Nephron progenitor cell (in vitro differentiated cells): ENCODE measurements at places on chromosomes 16 and 17.

DNA sequence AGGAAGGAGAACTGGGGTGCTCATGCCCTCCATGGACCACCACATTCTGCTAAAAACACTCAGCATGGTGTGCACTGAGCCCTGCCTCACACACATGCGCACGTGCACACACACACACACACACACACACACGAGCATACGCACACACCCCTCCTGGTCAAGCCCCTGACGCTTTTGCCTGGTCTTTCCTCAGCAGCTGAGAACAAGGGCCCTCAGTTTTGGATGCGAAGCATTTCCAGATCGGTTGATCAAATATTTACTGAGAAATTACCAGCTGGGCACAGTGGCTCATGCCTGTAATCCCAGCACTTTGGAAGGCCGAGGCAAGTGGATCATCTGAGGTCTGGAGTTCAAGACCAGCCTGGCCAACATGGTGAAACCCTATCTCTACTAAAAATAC is 20.1 kb upstream of the RAI1 start:
- H3K36me3 ChIP-seq = no peaks in the 10 kb centered on the region
- no peak for DNase-seq
- peaks cover 15% of the 10 kb centered on the region for H3K4me1 ChIP-seq
- H3K27ac ChIP-seq = no peak overlapping the region
- H3K27me3 ChIP-seq = no peaks in the 10 kb centered on the region

DNA sequence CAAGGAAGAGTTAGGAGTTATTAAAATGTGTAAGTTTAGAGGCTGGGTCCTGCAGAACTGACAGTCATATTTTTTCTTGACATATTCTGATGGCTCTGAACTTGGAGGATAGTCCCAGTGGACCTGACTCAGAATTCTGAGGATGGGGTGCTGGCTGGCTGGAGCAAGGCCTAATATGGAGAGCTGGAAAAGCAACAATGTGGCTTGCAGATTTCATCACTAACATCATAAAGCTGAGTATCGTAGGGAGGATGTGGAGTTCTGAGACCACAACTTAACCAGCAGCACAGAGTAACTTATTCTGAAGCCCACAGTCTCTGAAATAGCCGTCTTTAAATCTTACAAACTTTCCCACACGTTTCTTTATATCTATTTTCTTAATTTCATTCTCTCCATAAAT is 2.3 kb downstream of the KRTAP1-5 start:
- H3K27ac ChIP-seq = no peak overlapping the region
- DNase-seq = no peak
- no peak overlapping the region for H3K4me3 ChIP-seq
- peaks cover 4% of the 10 kb centered on the region for H3K27me3 ChIP-seq
- H3K4me1 ChIP-seq = no peaks in the 10 kb centered on the region
- H3K36me3 ChIP-seq = no peaks in the 10 kb centered on the region

- H3K36me3 ChIP-seq = peaks cover 4% of the 10 kb centered on the region
- H3K27ac ChIP-seq = peak overlapping the region; percentile 83
- H3K4me1 ChIP-seq = peaks cover 89% of the 10 kb centered on the region
- H3K27me3 ChIP-seq = no peaks in the 10 kb centered on the region
- no peak overlapping the region for H3K4me3 ChIP-seq
- no peak for DNase-seq
These were observed 140.7 kb upstream of the PLCG2 start for GRCh38 chr16:81638286-81638945.

- peaks cover 62% of the 10 kb centered on the region for H3K4me1 ChIP-seq
- peaks cover 3% of the 10 kb centered on the region for H3K27me3 ChIP-seq
- no peak overlapping the region for H3K4me3 ChIP-seq
- H3K36me3 ChIP-seq = peaks cover 11% of the 10 kb centered on the region
These were observed 70.3 kb downstream of the SDR42E1 start for GRCh38 chr16:81940781-81941560.

DNA sequence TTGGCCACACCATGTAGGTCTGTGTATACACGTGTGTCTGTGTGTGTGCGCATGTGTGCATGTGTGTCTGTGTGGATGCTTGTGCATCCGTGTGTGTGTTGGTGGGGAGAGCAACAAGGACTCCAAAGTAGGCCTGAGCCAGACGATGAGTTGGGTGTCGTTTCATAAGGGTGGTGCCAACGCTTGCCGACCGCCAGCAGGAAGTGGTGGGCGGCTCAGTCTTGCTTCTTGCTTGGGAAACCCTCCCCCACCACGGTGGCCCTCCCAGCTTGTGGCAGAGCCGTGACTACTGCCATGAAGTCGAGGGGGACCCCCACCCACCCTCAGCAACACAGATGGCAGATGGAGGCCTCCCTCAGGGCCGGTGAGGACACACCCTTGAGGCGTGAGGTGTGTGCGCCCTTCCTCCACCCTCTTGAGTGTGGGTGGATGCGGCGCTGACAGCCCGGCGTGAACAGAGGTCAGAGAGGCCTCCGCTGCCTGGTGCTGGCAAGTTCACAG is 17.5 kb downstream of the SBK1 start:
- peaks cover 54% of the 10 kb centered on the region for H3K36me3 ChIP-seq
- DNase-seq = no peak
- H3K4me3 ChIP-seq = no peak overlapping the region
- no peaks in the 10 kb centered on the region for H3K4me1 ChIP-seq
- H3K27me3 ChIP-seq = peaks cover 6% of the 10 kb centered on the region

- H3K4me1 ChIP-seq = no peaks in the 10 kb centered on the region
- H3K27ac ChIP-seq = no peak overlapping the region
- peaks cover 24% of the 10 kb centered on the region for H3K27me3 ChIP-seq
These were observed 93.0 kb downstream of the UTP18 start for GRCh38 chr17:51353296-51353695.

GRCh38 chr17:73855720-73856333 is 211.6 kb upstream of the SDK2 start:
- no peaks in the 10 kb centered on the region for H3K4me1 ChIP-seq
- no peak overlapping the region for H3K4me3 ChIP-seq
- DNase-seq = no peak
- H3K27me3 ChIP-seq = peaks cover 3% of the 10 kb centered on the region
- no peak overlapping the region for H3K27ac ChIP-seq
- H3K36me3 ChIP-seq = no peaks in the 10 kb centered on the region

DNA sequence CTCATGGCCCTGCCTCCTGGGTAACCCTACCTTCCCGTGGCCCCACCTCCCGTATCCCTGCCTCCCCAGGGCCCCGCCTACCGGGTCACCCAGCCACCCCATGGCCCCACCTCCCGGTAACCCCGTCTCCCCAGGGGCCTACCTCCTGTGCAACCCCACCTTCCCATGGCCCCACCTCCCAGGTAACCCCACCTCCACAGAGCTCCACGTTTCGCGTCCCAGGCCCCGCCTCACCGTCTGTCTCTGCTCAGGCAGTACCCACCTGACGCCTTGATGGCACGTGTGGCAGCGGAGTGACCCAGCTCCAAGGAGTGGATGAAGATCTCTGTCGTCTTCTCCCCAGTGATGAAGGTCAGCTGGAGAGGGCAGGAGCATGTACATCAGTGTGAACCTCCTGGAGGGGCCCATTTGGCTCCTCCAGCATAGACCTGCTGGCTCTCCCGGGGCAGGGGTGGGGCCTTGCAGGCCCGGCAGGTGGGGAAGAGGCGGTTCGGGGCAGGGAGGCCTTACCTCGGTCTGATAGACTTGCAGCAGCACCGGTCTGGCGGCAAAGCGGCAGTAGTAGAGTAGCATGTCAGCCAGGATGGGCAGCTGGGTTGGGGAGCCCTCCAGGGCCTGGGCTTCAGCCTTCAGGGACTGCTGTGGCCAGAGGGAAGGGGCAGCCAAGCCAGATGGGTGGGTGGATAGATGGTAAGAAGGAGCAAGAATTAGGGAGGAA is 18.7 kb upstream of the PIK3R6 start:
- H3K4me1 ChIP-seq = peaks cover 11% of the 10 kb centered on the region
- no peaks in the 10 kb centered on the region for H3K36me3 ChIP-seq
- no peak for DNase-seq
- H3K4me3 ChIP-seq = no peak overlapping the region
- H3K27ac ChIP-seq = peak overlapping the region; percentile 54

DNA sequence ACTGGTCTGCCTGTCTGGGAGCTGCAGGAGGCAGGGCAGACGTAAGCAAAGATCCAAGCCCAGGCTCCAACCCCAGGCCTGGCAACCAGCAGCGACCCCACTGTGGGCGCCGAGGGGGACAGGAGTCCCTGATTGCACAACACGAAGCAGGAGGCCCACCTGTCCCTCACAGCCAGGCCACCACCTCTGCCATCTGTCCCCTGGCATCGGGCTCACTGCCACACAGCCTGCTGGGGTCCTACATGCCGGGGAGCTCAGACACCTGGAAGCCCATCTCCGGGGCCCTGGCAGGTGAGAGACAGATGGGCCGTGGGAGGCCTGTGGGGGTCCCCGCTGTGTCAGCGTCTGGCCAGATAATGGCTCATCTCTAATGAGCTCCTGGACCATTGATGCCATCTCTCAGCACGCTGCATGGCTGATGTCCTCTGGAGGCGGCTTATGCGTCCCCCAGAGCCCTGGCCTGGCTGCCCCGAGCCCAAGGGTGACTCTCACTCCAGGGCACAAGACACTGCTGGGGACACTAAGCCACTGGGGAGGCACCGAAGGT is 11.3 kb upstream of the RASD1 start:
- peaks cover 21% of the 10 kb centered on the region for H3K4me1 ChIP-seq
- DNase-seq = no peak
- H3K4me3 ChIP-seq = no peak overlapping the region
- no peak overlapping the region for H3K27ac ChIP-seq

DNA sequence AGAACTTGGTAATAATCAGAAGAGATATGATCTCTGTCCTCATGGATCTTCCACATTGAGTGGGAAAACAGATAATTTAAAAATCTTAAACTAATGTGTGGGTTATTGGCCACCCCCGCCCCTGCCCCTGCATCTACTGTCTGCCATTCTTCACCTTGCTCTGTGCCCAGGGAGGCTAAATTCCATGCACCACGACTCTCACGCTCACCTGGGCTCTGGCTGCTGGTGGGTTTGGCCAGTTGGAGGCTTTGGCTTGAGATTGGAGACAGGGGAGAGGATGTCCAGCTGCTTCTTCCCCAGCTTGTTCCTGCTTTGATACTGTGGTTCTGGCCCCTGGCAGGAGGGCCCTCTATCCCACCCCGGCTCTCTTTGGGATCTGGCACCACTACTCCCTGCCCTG is 127.9 kb downstream of the IRX5 start:
- H3K27me3 ChIP-seq = peaks cover 58% of the 10 kb centered on the region
- H3K4me3 ChIP-seq = no peak overlapping the region
- peaks cover 5% of the 10 kb centered on the region for H3K36me3 ChIP-seq
- no peak for DNase-seq

DNA sequence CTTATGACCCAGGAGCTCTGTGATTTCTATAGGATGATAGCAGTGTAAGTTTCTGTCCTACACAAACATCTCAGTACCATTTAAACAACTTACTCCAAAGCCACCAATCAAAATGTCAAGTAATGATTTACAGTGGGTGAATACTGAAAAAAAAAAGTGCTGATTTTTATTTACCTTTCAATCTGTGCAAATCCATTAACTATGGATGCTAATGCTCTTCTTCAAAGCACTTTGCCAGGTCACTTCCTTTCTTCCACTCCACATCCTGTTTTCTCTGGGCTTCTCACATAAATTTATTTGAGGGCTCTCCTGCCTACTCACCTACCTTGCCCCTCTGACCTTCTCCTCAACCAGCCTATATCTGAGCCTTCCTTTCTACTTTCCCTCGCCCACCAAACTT is 101.6 kb downstream of the SKAP1 start:
- H3K27ac ChIP-seq = peak overlapping the region; percentile 95
- H3K4me1 ChIP-seq = peaks cover 51% of the 10 kb centered on the region
- no peaks in the 10 kb centered on the region for H3K27me3 ChIP-seq
- peak overlapping the region; percentile 19 for H3K4me3 ChIP-seq
- no peak for DNase-seq
